ENCODE measurements at places on chromosomes 7 and 10.
A peak's percentile ranks its signal among the peaks of the same experiment; 100 is the strongest.

- no peak for DNase-seq
Observed at GRCh38 chr7:19110026-19110730, 7.3 kb downstream of the TWIST1 start.

GRCh38 chr7:16604054-16604453, 41.5 kb downstream of the ANKMY2 start:
- no peak for DNase-seq

DNA sequence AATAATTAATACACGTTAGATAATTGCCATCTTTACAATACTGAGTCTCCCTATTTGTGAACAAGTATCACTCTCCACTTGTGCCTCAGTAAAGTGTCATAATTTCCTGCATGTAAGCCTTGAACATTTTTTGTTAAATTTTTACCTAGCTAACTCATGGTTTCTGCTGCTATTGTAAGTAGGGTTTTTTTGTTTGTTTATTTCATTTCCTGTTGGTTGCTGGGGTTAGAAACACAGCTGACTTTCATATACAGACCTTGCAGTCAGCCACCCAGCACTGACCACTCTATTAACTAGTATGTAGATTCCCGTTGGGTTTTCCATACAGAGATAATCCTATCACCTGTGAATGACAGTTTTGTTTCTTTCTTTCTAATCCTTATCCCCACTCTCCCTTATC, 133.3 kb downstream of the MPP7 start:
- no peak for DNase-seq

GRCh38 chr10:63208986-63209385, 75.9 kb downstream of the NRBF2 start:
- DNase-seq = no peak

DNA sequence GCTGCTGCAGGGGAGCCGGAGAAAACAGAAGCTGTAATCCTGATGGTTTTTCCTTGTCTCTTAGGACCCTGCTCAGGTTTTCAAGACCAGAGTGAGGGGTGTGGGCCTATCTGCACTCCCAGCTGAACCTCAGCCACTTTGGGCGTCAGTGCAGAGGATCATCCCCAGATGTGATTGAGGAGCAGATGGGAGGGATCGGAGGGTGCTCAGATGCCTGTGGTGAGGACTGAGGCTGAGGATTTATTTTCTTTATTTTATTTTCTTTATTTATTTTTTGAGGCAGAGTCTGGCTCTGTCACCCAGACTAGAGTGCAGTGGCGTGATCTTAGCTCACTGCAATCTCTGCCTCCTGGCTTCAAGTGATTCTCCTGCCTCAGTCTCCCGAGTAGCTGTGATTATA, 13.9 kb downstream of the COL26A1 start:
- no peak for DNase-seq

DNA sequence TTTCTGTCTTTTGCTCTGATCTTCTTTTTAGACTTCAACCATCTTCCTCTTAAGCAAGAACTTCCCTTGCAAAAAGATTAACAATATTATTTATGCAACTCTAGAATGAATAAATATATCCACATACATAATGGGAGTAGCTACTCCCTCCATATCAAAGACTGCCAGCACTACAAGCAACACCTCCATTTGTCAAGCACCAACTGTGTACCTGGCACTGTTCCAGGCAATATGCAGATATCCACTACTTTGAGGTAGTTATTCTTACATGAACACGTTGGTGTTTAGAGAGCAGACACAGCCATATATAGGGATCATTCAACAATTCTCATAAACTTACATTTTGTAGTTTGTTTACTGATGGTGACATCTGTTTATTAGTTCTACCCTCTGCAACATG, 83.6 kb upstream of the CACNB2 start:
- DNase-seq = no peak

- no peak for DNase-seq
Observed at GRCh38 chr7:133845005-133845404, 282.1 kb upstream of the LRGUK start.

DNA sequence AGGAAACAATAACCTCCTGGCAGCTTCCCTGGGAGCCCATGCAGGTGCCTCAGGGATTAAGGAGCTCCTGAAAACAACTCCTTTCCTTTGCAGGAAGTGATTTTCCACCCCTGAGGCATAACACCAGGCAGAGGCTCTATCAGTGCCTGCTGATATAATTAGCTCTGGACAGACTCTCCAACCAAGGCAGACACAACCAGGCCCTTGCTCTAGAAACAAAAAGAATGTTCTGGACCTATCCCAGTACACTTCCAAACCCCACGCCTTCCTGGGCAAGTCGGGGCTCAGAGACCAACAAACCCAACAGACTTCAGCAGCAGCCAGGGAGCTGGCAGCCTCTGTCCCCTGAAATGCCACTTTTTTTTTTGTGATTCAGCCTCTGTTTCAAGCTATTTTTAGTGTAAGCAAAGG, 247.1 kb downstream of the KCNMA1 start:
- DNase-seq = no peak

- no peak for DNase-seq
Observed at GRCh38 chr10:110399106-110399964, 94.6 kb upstream of the SMNDC1 start.

DNA sequence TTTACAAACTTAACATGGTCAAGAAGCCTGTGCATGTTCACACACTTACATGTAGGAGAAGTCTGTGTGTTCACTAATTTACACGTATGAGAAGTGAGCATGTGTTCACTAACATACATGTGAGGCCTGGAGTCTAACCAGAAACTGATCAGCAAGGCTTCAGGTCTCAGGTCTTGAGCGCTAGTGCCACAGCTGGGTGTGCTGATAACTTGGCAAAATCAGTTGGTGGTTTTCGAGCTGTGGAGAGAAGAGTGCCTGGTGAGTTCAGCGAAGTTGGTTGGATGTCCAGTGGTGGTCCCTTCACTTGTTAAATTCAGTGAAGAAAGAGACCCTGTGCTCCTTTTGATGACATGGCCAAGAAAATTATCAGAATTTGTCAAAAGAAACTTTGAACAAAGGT, 98.7 kb downstream of the CELF2 start:
- no peak for DNase-seq

DNA sequence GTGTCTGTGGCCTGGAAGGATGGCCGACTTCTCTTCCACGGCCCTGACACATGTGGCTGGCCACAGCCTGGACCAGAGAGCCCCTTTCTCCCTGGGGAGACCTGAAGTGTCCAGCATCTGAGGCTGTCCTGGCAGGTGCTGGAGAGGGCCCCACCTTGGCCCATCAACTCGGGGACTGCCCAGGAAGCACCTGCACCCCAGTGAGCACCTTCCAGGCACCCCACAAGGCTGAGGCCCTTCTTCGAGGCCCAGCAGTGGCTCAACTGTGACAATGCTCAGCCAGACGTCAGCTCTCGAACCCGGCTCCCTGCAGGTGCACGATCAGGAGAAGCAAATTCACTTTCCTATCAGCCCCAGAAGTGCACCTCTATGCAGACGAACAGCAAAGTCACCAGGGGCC, 24.3 kb downstream of the RGS10 start:
- DNase-seq = no peak

- no peak for DNase-seq
Observed at GRCh38 chr10:44396671-44397191, 11.8 kb upstream of the CXCL12 start.

DNA sequence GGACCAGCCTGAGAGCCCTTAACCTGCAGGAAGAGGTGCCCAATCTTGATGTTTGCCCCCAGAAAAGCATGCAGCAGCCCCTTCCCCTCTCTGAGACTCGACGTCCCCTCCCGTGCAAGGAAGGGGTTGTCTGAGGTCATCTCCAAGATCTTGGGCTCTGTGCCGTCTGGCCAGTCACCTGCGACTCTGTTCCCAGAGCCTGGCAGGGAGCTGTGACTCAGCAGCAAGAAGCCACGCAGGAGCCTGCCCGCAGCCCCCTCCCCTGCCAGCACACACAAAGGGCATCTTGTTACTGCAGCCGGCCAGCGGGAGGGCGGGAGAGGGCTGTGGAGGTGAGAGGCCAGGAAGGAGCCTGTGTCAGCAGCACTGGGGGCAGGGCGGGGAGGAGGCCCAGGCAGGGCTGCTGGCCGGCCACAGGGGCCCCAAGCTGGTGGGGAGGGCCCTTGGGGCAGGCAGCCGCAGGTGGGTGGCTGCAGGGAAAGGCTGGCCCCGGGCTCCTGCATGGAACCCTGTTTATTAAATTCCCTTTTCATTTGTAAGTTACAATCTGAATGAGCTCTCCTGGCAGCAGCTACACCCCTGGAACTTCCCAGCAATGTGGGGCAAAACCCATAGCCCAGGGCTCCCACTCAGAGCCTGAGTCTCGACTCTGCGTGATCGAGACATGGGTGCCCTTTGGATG, 103.7 kb upstream of the ZMIZ1 start:
- peak; percentile 33 for DNase-seq

GRCh38 chr7:17027143-17027788, 145.5 kb upstream of the AGR3 start:
- DNase-seq = no peak

GRCh38 chr10:68560186-68560942, at the start of gene TET1:
Gene TET1 (plus strand): TSS chr10:68560337. CDS start chr10:68572339, 12,002 bp downstream.
- peak; percentile 79 for DNase-seq

- no peak for DNase-seq
Observed at GRCh38 chr10:98101366-98101765, 33.1 kb upstream of the R3HCC1L start.

DNA sequence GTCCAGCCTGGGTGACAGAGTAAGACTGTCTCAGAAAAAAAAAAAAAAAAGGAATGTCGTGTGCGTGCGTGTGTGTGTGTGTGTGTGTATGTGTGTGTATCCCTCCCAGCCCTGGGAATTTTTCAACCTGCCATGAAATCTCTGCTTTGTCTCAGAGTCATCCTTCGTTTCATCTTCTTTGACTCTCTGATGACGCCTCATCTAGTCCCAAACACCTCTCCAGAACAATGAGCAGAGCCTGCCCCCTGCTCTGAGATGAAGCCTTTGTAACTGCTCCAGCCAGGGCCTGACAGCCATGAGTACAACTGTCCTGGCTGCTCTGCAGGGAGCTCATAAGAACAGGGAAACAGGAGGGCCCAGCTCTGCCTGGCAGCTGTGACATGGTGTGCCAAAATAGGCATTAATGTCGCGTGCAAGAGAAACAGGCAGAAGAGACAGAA, 149.5 kb downstream of the FAM107B start:
- DNase-seq = no peak

GRCh38 chr7:707296-708000, 19.1 kb upstream of the DNAAF5 start:
- DNase-seq = no peak

GRCh38 chr10:8247191-8247590, 192.7 kb downstream of the GATA3 start:
- DNase-seq = no peak

- no peak for DNase-seq
Observed at GRCh38 chr7:96097835-96098234, 224.1 kb downstream of the SLC25A13 start.

GRCh38 chr10:36332926-36333325, 690.8 kb upstream of the FZD8 start:
- no peak for DNase-seq

DNA sequence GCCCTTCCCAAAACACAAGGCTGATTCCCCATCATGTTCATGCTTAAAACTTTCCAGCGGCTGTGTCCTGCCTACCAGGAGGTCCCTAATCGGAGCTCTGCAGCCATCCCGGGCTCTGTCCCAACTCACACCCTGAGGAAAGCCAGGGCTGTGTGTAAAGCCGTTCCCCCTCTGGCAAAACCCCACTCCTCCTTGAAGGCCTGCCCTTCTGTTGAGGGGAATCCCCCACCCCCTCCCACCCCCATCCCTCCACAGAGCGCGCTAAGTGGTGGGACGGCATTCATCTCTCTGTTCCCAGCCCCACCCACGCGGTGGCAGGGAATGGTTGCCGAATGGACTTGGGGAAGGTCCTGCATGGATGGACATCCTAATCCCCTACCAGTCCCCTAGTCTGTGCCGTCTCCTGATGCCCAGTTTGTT, 667 bp upstream of the TMEM120A start:
- no peak for DNase-seq

GRCh38 chr7:1630700-1631336, 39.3 kb upstream of the ELFN1 start:
- DNase-seq = no peak

DNA sequence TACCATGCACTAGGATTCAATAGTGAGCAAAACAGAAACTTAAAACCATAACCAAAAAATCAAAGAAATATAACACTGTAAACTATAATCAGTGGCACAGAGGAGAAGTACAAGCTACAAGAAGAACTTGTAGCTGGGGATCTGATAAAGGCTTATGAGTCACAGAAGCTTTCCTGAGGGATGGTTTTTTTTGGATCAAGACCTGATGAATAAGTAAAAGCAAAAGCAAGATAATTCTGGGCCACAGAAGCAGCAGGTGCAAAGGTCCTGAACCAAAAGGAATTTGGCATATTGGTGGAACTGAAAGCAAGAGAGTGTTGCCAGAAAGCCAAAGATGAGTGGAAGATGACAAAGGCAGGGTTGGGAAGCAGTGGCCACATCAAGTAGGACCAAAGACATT, 37.4 kb upstream of the BET1 start:
- no peak for DNase-seq
